ENCODE measurements at places on chromosomes 3 and 15. TPM values are rescaled to one million over a fixed set of nuclear protein-coding genes. Genes with fewer than 3 reads are reported as not detected.

- no peak overlapping the region for H3K4me3 ChIP-seq
- no peak overlapping the region for H3K27ac ChIP-seq
- no peaks in the 10 kb centered on the region for H3K27me3 ChIP-seq
- no peaks in the 10 kb centered on the region for H3K4me1 ChIP-seq
- H3K36me3 ChIP-seq = no peaks in the 10 kb centered on the region
- no peak for DNase-seq
Observed at GRCh38 chr15:88568589-88568988, 22.1 kb upstream of the DET1 start.

DNA sequence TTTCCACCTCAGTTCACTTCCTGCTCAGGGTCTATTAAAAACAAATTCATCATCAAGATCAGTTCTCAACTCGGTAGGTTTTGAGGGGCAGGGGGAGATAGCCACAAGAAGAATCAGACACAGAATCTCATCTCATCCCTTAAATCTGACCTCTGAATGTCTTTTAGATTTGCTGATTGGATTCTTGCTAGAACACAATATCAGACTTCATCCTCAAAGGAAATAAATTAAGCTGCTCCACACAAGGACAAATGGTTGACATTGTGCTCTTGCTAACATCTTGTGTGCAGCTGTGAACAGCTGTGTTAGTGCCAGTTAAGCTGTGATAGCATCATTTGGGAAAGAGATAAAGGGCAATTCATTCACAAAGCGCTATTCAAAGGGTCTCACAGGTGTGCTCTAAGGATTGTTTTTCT is 184.0 kb upstream of the ADAMTS9 start:
- no peak overlapping the region for H3K4me3 ChIP-seq
- DNase-seq = no peak
- no peaks in the 10 kb centered on the region for H3K27me3 ChIP-seq

- H3K4me3 ChIP-seq = no peak overlapping the region
- no peak for DNase-seq
- peaks cover 19% of the 10 kb centered on the region for H3K4me1 ChIP-seq
- no peak overlapping the region for H3K27ac ChIP-seq
- H3K36me3 ChIP-seq = peaks cover under 1% of the 10 kb centered on the region
Observed at GRCh38 chr15:75924576-75924975, 20.9 kb downstream of the FBXO22 start.

Gene ADCY5
- total RNA-seq = not detected

Gene FEZF2
- total RNA-seq = not detected

Data from natural killer cell (primary cell).